ENCODE measurements at places on chromosomes 3 and 15.

- no peak for DNase-seq
Observed at GRCh38 chr3:69164296-69164695, 41.9 kb upstream of the LMOD3 start.

DNA sequence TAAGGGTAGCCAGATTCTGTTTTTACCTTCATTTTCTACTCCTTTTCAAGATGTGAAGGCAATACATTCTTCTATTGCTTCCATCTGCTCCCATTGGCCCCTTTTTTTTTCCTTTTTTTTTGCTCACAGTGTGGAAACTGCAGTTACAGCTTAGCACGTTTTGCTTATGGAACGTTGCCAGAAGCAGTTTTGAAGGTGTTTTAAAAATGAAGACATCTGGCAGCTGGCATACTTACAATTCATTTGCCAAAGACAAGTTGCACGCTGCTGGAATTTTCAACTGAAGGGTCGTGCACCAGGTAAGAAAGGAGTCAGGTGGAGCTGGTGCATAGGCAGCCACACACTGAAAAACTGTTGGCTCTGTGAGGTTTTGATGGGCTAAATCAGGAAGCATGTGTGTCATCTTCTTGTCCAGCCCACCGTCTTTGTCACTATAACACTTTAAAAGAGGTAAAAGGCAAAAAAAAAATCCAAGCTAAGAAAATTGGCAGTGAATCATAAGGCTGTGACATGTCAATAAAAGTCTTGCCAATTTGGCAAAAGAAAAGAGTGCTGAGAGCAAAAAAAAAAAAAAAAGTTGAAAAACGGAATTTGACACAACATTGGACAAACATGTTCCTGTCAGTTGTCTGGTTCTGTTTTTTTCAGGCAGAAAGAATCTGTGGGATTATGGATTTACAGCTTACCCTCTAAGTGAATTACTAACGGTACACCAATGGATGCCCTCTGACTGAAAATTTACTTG is 225.4 kb upstream of the SOX2 start:
- no peak for DNase-seq

- DNase-seq = no peak
Observed at GRCh38 chr3:60630953-60631352, 620.3 kb downstream of the FHIT start.

DNA sequence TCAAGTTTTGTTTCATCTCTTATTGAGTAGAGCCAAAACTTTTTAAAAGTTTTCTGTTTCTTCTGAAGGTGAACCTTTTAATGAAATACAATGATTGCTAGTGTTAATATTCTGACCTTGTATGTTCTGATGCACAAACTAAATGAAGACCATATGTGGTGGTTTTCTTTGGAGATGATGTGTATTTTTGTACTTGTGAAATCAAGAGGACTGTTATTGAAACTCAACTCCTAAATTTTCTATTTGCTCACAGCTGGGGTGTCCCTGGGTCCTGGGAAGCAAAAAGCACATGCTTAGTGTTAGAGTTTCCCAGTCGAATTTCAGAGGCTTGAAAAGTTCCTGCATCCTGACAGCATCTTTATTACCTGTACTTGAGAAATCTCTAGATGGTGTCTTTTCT is 1185.8 kb upstream of the ALCAM start:
- no peak for DNase-seq

DNA sequence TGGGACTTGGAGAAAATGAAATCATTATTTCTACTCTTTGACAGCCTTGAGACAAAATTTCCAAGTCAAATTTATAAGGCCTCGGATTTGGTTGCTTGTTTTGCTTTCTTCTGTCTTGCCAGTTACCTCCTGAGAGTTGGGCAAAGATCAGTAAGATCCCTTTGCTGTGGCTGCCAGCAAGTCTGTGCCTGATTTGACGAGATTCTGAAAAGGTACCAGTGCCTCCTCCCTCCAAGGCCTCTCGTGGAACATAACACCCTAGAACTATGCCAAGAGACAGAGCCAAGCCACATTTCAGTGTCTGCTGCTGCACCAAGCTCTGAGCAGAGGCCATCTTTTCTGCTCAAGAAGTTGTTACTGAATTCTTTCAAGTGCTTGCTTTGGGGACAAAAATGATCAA is 61.0 kb downstream of the GTPBP8 start:
- DNase-seq = no peak

- DNase-seq = no peak
Observed at GRCh38 chr3:116007000-116007399, 383.7 kb downstream of the GAP43 start.

DNA sequence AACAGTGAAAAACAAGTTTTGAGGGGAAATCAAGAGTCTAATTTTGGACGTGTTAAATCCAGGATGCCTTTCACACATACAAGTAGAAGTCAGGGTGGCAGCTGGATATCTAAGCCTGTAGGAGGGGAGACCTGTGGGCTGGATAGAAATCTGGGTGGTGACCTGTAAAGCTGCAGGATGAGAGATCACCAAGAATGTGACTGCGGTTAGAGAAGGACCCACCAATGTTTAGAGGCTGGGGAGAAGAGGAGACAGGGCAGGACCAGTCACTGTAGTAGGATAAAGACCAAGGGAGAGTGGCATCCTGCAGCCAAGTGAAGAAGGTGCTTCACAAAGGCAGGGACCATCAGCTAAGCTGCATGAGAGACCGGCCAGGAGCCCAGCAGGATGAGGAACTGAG is 36.2 kb downstream of the MRAS start:
- DNase-seq = no peak

DNA sequence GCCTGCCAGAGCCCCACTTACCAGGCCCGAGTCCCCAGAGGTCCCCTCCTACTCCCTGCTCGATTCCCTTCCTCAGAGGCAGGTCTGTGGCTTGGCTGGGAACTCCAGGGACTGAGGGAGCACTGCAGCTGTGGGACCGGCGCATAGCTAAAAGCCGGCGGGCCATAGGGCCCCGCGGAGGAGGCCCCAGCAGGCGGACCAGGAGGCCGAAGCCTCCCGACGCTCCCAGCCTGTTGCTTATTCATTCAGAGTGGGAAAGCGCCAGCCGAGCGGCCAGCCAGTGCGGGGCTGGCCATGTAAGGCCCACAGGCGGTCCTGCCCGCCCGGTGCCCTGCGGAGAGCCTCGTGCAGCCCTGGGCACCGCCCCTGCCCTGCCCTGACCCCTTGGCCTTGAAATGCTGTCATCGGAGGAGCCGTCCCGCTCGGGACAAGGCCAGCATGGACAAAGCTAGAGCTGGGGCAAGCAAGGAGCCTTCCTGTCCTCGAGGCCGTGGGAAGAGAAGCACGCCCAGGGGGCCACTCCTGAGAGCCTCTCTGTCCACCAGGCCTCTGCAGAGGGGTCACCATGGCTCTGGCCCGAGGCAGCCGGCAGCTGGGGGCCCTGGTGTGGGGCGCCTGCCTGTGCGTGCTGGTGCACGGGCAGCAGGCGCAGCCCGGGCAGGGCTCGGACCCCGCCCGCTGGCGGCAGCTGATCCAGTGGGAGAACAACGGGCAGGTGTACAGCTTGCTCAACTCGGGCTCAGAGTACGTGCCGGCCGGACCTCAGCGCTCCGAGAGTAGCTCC is at the start of gene LOXL1:
LOXL1 (plus strand) TSS at position 244 of the 784 bp plus-strand sequence; CDS start at position 566, 322 bp downstream.
- no peak for DNase-seq
